ENCODE measurements at places on chromosomes 16 and 17. TPM values are rescaled to one million over a fixed set of nuclear protein-coding genes. Genes with fewer than 3 reads are reported as not detected.

Gene CRHR1
- not detected for total RNA-seq

Gene HSD17B1
- 8.9 TPM for total RNA-seq

Gene NEURL4
- 28.4 TPM for total RNA-seq

Gene JPH3
- total RNA-seq = not detected
